Fibroblast of the aortic adventitia (primary cell): ENCODE measurements at places on chromosomes 7 and 10.

DNA sequence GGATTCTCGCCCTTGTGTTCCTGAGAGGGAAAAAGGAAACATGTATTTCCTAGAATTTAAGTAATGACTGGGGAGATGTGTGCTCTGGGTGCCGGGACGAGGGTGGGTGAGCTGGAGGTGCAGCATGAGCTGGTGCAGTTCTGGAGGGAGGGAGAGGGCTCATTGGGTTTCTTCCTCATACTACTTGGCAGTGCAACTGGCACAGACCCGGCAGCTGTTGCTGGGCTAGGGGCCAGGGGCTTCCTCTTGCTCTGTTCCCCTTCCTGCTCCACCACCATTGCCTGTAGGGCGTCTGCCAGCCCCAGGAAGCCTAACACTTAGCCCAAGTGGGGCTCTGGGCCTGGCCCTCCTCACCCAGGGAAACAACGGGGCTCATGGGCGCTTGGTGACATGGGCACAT lies 5.9 kb downstream of the RET start:
- no peak for DNase-seq

DNA sequence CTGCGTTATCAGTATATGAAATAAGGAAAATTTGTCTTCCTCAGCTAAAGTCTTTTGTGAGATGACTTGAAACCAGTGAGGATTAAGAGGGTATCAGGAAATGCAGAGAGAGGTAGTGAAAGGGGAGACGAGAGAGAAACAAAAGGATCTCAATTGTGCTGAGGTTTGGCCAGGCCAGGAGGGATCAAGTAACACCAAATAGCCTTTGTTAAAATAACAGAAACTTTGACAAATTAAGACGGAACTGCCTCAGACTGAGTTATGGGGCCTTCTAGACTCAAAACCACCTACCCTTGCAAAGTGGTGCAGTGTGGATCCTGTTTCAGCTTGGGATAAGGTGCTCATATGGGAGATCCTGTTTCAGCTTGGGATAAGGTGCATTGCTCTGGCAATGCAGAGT lies 263.1 kb downstream of the CREB5 start:
- no peak for DNase-seq

DNA sequence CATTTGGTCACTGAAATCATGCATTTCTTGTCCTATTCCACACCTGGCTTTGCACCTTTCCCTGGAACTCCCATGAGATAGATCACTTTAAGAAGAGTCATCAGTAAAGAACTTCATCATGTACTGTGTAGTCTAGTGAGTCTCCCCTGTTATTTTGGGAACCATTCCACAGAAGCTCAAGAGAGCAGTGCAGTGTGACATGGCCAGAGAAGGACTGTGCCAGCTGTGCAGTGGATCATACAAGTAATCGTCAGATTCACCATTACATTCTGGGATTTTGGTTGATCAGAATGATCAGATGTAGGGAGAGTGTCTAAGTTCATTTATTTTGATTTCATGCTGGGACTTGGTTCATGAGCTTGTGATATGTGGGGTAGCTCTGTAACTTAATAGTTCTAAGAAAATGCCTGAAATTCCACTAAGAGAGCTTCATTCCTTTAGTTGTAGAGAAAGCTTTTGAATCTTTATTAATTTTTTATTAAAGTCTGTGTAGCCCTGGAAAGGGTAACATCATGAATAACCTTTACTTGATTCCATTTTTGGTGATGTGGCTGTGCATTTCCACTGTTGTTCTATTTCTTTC lies 166.8 kb downstream of the SUGCT start:
- DNase-seq: peak; percentile 43

GRCh38 chr7:115721293-115722217 lies 309.0 kb downstream of the TFEC start:
- DNase-seq: no peak

DNA sequence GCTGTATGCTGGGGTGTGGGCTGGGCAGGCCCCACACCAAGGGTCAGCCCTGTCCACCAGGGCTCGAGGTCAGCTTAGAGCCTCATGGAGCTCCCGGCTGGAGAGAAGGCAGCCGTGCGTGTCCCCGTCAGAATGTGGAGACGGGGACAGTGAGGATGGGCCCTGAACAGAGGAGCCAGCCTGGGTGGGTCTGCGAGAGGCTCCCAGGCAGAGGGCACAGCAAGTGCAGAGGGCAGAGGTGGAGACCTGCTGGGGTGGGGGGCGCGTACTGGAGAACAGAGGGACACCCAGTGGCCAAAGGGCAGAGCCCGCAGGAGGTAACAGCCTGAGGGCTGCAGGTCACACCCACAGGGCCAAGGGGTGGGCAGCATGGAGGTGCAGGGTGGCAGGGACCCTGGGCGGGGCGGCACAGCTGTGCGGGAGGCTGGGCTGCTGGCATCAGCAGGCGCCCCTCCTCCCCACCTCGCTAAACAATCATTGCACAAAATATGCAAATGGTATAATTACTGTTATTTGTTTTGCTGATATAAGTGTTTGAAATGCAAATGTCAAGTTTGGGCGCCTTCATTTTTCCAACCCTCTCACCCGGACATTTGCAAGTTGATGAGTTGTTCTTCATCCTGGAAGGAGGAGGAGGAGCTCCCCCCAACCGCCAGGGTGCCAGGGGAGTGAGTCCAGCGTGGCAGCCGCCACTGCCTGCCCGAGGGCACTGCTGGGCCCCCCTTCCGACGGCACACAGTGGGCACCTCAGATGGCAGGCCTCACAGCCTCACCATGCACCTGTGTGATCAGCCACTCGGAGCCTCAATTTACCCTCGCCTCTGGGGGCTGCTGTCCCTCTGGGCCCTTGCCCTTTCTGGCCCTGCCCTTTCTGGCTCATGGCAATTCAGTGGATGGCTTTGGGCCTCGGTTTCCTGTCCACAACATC lies 35.0 kb downstream of the ELFN1 start:
- DNase-seq: no peak

- DNase-seq: no peak
Measured at GRCh38 chr7:133781486-133782090, 345.6 kb upstream of the LRGUK start.

GRCh38 chr7:42167631-42168236 lies 69.3 kb downstream of the GLI3 start:
- peak; percentile 38 for DNase-seq

- no peak for DNase-seq
Measured at GRCh38 chr7:94676431-94676830, 20.5 kb upstream of the SGCE start.
